ENCODE measurements at places on chromosomes 1 and 21.

DNA sequence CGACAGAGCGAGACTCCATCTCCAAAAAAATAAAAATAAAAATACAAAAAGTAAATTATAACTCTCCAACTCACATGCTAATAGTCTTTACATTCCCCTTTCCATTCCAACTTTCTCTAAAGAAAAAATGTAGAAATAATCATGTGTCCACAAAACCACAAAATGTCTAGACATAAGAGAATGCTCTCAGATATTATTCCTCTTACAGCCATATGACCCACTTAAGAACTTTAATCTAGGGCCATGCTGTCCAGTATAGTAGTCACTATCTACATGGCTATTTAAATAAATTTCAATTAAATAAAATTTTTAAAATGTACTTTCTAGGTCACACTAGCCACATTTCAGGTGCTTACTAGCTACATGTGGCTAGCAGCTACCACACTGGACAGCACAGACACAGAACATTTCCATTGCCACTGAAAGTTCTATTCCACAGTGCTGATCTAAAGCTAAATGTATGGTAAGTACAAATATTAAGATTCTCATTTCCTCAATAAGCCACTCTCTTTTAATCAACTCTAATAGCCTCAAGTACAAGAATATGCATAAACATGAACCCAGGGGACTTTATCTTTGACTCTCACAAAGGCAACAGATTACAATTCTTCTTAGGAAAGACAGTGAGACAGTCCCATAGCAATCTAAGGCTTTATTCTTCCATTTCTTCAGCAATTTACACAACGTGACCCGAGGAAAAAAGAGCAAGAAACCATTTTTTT, 138.6 kb downstream of the RERE start:
- DNase-seq, result no peak

GRCh38 chr1:201063145-201063544, 39.6 kb upstream of the KIF21B start:
- DNase-seq, result no peak

GRCh38 chr1:222464841-222465210, 83.1 kb downstream of the HHIPL2 start:
- DNase-seq, result no peak

GRCh38 chr1:207871117-207871649, 39.7 kb downstream of the CD34 start:
- no peak for DNase-seq

DNA sequence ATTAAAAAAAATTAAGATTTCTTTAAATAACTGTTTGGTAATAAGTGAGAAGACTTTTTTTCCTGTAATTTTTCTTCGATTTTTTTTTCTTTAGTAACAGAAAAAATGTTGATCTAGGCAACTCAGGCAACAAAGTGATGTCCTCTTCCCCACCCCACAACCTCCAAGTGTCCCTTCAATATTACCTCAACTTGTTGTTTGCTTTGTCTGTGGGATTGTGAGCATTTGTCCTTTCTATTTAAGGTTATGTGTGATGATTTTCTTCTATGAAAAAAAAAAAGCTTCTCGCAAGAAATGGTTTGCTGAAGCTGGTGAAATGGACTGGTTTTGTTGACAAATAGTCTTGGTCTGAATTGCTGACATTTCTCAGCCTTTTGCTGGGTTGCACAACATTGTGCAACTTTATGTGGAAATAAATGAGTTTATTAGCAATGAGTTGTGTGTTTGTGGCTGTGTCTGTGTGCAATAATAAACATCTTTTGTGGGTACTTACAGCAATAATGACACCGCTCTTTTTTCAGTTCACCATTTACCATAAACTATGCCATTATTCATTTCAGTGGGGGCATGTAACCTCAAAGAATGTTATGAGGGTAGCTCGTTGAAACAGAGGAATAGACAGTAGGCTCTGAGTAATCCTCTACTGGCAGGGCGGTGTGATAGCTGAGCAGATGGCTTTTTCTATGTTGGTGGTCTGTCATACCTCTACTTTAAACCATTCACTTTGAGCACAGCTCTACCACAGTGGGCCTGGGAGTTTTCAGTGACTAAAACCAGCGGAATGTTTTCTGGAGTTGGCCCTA, 218.4 kb downstream of the HLX start:
- no peak for DNase-seq

GRCh38 chr21:31896019-31896418, 23.2 kb downstream of the HUNK start:
- no peak for DNase-seq

- DNase-seq, result no peak
Measured at GRCh38 chr1:21478356-21478755, 30.9 kb upstream of the ALPL start.

DNA sequence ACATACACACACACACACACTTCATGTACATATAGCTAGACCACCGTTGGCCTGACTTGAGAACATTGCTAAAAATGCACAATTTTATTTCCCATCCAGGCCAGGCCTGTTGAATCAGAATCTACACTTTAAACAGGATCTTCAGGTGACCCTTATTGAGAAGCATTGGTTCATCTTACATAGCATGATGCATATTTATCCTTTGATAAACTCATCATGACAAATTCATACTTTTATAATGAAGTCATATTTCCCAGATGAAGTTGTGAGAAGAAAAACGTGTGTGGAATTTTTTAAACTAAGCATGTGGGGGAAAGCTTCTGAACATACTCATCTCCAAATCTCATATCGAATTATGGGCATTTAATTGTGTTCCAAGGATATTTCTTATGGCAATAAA, 877.7 kb downstream of the MRPL39 start:
- DNase-seq, result no peak

- DNase-seq, result no peak
Measured at GRCh38 chr1:156281693-156282478, 739 bp downstream of the SMG5 start.

GRCh38 chr1:52569449-52570210, 16.7 kb upstream of the TUT4 start:
- no peak for DNase-seq

GRCh38 chr1:184626076-184627006, 128.3 kb downstream of the EDEM3 start:
- no peak for DNase-seq

DNA sequence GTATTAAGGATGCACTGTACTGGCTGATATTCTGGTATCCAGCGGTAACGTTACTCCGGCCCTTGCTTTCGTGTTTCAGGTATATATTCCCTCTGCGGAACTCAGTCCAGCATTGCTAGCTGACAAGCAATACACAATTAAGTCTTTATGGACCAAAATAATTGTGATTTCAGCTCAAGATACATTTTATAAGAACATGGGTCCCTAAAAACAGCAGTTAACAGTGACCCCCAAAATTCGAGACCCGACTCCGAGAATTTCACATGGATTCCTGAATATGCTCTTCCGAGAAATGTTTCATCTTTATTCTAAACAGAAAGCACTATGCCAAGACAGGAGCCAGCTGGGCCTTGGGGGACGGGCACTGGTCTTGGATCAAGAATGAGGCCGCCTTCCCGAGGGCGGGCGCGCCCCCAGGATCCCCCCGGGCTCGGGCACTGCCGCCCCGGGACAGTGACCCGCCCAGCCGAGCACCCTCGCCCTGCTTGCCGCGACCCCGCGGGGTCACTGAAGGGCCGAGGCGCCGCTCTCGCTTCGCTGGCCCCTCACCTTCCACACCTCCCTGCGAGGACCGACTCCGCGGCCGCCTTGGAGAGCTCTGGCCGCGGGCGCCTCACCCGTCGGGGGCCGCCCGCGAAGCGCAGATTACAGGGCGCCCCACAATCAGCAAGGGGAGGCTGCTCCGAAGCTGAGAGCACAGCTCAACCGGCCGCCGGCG, 610 bp downstream of the SCYL3 start:
- DNase-seq, result no peak

DNA sequence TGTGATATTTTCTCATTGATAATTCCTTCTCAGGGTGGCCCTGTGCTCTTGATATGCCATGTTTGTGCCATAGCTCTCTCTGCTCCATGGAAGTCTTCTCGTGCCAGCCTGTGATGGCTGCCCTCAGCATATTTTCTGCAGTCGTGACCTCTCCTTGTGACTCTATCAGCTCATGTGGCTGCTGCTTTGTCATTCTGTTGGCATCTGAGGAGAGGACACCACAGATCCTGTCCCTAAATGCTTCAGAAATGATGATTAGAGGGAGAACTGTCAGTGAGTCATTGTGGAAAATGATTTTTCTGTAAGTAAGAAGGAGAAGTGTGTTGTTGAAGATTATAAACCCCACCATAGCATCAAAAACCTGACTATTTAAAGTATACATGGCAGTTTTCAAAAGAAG, 286.0 kb downstream of the ADGRL2 start:
- no peak for DNase-seq

- no peak for DNase-seq
Measured at GRCh38 chr1:99069146-99069545, 64.5 kb upstream of the PLPPR5 start.

GRCh38 chr21:42118901-42119300, 47.8 kb downstream of the UMODL1 start:
- no peak for DNase-seq

DNA sequence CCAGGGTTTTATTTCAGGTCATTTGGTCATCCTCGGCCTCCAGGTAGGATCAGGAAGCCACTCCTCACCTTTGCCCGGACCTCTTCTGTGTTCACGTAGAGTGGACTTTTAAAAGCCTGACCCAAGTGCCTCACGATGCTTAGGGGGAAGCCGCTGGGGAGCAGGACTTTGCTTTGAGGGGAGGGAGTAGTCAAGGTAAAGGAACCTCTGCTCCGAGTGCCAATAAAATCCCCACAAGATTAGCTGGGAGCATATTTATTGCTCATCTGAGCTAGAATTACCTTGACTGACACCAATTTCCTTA, 603 bp upstream of the DHRS3 start:
- no peak for DNase-seq

DNA sequence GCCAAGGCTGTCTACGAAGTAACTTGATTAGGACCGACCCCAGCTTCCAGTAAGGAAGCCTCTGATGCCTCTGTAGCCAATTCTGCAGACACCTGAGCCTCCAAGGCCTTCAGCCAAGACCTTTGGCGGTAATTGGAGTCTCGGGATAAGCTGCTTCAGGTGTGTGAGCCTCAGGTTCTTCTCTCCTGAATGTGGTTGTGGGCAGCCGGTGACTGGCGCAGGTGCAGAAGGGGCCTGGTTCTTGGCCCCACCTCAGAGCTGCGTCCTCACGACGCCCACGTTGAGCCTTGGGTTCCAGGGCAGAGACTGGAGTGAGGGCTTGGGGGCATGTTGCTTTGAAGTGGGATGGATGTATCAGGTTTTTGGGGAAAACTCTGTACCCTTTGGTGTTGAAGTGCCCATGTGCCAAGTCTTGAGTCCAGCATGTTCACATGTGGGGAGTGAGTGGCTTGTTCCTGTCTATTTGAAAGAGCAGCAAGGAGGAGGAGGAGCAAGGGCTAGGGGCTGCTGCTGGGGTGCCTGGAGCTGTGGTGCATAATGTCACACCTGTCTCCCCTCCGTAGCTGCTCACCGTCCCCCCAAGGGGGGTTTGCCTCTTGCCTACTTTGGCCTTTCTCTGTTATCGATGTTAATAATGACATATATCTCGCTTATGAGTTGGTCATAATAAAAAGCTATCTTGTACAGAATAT, 1.4 kb downstream of the PSEN2 start:
- DNase-seq, result no peak

GRCh38 chr21:45970674-45971615, 10.6 kb upstream of the COL6A1 start:
- DNase-seq, result peak; percentile 9

DNA sequence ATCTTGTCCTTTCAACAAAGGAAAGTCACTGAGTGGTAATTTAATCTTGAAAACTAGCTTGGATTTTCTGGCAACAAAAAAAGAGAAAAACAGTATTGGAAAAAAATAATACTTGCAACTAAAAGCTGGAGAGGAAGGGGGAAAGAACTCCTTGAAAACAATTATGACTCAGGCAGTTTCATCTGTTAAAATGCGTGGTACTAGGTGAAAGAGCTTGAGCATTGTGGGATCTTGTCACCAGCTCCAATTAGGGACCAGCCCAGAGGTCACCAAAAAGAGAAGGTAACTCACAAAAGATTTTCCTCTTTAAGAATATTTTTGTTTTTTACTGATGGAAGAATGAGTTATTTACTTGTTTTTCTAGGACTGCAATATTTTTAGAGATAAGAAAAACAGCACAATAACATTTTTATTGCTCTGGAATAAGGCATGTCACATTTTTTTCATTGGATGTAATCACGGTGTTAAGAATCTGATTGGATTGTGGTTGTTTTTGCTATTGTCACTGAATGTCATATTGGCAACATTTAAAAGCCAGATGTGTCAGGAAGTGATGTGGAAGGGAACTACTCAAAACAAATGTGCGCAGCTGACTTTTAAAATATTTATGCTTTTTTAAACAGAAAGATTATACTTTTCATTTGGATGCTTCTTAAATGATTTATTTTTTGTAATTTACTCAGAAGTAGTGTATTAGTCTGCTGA, 78.5 kb upstream of the ADAMTS5 start:
- DNase-seq, result no peak

DNA sequence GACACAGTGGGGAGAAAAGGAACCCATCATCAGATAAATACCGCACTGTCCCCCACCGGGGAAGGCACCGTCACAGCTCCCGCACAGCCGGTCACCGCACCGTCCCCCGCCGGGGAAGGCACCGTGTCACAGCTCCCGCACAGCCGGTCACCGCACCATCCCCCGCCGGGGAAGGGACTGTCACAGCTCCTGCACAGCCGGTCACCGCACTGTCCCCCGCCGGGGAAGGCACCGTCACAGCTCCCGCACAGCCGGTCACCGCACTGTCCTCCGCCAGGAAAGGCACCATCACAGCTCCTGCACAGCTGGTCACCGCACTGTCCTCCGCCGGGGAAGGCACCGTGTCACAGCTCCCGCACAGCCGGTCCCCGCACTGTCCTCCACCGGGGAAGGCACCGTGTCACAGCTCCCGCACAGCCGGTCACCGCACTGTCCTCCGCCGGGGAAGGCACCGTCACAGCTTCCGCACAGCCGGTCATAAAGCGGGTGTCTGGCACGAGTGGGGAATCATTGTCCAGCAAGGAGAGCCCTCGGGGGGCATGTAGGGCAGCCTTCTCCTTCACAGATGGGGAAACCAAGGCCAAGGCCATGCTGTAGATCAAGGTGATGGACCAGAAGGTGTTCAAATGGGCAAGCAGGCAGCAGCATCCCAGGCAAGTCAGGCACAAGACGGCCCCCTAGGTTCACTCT, 280.1 kb downstream of the NPHP4 start:
- no peak for DNase-seq

GRCh38 chr1:23478896-23479665, 4.9 kb downstream of the ASAP3 start:
- DNase-seq, result no peak

DNA sequence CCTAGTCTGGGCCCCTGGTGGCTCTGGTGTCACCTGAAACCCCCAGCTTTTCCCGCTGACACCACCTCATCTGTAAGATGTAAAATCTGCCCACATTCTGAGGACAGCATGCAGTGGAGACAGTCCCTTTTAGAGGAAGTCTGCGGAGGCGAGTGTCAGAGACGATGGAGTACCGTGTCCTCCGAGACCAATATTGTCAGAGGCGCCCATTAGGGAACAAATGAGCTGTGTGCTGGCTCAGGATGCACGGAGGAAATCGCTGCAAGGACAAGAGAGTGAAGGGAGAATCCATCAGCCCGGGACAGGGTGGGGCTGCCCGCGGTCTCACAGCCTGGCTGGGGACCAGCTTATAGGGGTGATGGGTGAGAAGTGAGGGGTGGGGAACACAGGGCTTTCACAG, 214.8 kb downstream of the MATN1 start:
- DNase-seq, result no peak
